ENCODE measurements at places on chromosomes 12 and 14.

DNA sequence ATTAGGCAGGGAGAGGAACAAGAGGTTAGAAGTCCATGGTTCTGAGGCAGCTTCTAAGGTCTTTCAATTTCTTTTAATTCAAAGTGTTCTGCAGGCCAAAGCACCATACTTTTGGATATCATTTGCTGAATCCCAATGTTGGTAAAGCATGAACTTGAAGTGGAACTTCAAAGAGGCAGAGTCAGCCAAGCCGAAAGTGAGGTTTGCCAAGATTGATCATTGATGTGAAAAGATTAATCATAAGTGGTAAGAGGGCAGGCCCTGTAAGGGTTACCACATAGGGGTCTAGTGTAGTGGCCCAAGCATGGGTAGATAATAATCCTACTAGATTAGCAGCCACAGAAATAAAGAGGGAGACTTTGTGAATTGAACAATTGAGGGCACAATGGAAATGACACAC lies 191.7 kb upstream of the DIO2 start:
- DNase-seq, result no peak

GRCh38 chr12:94872007-94872653 lies 131.4 kb downstream of the NDUFA12 start:
- no peak for DNase-seq

- no peak for DNase-seq
These were observed 150.1 kb upstream of the ATP2B1 start for GRCh38 chr12:89858718-89859117.

DNA sequence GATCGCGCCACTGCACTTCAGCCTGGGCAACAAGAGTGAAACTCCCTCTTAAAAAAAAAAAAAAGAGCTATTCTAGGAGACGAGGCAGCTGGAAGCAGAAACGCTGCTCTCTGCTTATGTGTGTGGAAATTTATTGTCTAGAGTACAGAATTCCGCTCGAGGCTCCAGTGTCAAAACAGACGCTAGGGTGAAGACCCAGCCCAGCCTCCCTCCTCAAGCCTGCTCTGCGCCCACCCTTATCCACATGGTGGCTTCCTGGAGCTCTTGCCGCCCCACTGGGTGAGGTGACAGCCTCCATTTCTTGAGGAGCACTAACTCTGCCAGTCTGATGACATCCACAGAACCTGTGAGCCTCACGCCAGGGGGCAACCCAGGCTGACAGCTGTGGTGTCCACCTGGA lies 49.5 kb upstream of the DLK1 start:
- no peak for DNase-seq

GRCh38 chr14:23827100-23827892 lies 126.3 kb upstream of the DHRS4 start:
- DNase-seq, result no peak

DNA sequence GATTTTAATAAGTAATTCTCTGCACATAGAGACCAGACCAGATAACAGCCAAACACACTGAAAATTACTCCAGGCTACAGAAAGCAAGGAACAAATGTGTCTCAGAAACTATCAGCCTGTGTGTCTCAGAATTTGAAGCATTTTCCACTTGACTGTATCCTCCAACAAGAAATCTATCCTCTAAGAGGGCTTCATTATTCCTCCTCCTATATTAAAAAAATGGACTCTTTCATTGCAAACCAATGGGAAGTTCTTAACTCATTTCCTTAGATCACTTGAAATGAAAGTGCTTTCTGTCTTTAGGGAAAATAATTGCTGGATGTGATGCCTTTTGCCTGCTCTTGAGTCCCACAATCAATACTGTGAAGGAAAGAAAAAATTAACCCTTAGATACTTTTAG lies 2.3 kb downstream of the ST8SIA1 start:
- DNase-seq, result no peak

- no peak for DNase-seq
These were observed 39.8 kb downstream of the SAMD4A start for GRCh38 chr14:54606631-54607133.

DNA sequence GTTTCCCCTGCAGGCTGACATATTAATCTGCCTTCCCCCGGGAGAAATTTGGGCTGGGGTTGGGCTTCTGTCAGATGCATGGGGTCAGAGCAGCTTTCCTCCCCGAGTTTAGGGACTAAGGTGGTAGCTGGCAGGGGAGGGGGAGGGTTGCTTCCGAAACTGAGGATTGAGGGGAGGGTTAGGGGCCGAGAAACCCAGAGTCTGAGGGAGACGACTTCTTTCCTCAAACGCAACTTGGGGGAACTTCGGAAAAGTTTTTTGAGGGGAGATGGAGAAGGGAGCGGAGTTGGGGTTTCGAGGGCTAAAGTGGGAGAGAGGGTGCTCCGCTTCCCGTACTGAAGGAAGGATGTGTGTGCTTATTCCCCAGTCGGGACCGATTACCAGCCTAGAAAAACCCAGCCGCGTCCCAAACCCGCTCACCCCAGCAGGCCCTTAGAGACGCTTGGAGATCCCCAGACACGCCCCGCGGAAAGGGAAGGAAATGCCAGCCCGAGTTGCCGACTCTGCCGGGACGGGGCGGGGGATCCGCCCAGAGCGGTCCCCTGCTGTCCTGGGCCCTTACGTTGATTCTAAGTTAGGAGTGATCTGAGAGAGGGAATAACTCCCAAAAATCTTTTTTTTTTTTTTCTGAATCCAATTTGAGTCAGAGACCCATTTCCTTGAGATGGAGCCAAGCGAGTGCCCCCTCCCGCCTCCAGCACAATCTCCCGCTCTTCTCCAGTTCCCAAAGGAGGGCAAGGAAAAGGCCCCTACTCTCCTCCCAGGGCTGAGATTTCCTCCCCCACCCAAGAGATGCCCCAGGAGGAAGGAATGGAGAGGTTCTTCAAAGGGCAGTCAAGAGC lies 61.9 kb downstream of the SMUG1 start:
- DNase-seq, result no peak

DNA sequence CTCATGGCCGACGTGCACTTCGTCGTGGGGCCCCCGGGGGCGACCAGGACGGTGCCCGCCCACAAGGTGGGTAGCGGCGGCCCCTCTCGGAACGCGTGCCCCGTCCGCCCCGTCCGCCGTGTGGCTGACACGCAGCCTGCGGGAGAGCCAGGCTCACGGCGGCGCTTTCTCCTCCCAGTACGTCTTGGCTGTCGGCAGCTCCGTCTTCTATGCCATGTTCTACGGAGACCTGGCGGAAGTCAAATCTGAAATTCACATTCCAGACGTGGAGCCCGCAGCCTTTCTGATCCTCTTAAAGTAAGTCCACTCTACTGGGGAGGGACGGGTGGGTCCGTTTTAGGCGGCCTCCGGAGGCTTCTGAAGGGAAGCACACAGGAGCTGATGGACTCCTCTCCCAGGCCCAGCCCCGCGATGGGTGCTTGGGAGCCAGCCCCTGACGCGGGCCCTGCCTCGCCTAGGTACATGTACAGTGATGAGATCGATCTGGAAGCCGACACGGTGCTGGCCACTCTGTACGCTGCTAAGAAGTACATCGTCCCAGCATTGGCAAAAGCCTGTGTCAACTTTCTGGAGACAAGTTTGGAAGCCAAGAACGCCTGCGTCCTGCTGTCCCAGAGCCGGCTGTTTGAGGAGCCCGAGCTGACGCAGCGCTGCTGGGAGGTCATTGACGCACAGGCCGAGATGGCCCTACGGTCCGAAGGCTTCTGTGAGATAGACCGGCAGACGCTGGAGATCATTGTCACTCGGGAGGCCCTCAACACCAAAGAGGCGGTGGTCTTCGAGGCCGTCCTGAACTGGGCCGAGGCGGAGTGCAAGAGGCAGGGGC lies 1.1 kb downstream of the BTBD6 start:
- DNase-seq, result no peak

GRCh38 chr12:22333713-22334409 lies 646 bp downstream of the ST8SIA1 start:
- DNase-seq, result no peak

DNA sequence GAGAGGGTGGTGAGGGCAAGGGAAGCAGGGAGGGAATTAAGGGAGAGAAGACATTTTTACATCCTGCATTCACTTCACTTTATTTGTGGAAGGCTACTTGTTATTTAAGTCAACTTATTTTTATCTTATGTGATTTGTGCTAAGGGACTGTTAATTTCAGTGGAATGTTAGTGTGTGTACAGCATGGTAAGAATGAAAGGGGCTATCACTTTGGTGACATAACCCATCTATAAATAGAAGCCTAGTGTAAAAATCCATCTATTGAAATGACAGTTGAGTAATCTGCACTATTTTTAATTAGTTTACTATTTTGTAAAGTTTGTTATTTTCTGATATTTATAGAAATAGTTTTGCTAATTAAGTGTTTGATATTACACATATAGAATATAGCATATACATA lies 16.8 kb upstream of the CHPT1 start:
- no peak for DNase-seq

DNA sequence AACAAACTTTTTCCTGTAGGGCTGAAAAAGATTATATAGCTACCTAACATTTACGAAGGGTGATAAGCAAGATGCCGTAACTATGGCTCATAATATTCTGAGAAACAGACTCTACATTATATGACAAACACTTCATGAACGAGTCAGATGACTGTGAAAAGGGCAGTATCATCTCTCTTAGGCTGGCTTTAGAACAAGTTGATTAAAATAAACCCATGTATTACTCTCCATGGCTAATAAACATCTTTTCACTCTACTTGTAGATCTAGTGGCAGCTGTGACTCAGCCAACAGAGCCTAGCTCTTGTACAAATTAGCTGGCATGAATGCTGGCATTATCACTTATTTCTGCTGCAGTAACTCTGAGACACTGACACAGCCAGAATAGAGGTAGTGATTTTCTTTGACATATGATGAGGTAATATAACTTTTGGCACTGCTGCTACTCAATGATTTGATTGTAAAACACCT lies 47.1 kb downstream of the SLC2A13 start:
- DNase-seq, result no peak

DNA sequence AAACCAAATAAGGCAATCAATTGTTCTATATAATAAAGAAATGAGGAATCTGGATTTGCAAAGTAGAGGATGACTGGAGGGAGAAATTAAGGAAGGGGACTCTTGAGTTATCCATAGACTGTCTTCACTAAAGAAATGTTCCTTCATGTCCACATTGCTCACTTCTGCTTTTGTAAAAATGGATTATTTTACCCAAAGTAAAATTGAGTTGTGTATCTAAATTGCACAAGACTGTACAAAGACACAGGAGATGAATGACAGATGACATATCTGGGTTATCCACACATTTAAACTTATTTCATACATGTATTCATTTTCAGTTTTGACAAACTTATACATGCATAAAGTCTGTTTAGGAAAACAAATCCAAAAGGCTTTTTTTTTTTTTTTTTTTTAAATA lies 11.3 kb downstream of the ATP2B1 start:
- DNase-seq, result no peak

DNA sequence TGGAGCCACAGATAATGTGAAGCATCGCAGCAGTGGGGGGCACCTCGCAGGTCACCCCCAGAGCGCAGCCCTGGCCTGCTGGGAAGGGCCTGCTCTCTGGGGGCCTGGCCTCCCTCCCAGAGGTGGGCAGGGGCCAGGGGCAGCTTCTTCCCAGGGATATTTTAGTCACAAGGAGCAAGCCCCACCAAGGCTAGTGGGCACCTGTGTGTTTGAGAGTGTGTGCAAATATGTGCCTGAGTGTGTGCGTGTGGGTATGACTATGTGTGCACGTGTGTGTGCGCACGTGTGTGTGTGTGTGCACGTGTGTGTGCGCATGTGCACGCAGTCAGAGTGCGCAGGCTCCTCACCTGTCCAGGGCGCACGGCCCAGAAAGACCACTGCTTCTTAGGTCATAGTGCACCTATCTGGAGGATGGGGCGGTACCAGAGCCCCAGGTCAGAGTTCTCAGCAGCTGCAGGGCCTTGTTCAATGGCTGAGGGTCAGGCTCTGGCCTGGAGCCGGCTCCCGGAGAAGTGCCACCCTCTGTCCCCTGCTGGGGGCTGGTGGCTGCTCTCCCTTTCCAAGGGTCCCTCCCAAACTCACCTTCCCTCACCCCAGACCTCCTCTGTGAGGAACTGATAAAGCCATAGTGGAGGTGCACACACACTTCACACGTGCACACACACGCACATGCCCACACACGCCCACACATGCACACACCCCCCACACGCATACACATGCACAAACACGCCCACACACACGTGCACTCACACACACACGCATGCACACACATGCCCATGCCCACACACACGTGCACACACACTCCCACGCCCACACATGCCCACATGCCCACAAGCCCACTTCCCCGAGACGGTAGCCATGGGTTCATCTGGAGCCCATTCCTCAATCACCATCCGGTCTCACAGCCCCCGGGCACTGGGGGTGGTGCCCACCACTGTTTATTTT lies 128.5 kb downstream of the KIF26A start:
- DNase-seq, result no peak

- no peak for DNase-seq
These were observed 232.9 kb downstream of the ATP23 start for GRCh38 chr12:58174316-58174715.

DNA sequence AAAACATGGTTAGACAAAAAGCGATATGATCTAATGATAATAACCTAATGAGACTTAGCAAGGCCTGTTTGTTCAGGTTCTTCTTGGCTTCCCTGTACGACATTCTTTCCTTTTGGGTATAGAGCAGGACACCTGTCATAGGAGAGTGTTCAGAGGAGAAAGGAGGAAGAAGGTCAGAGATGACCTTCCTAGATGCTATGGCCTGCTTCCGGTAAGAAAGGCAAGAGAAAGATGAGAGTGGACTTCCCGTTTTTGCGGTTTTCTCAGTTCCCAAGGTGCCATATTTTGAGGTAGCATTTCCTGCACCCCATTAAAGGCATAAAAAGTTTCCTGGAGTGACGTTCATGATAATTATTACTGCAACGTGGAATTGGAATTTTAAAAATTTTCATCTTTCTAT lies 8.7 kb downstream of the CLEC4E start:
- DNase-seq, result no peak

DNA sequence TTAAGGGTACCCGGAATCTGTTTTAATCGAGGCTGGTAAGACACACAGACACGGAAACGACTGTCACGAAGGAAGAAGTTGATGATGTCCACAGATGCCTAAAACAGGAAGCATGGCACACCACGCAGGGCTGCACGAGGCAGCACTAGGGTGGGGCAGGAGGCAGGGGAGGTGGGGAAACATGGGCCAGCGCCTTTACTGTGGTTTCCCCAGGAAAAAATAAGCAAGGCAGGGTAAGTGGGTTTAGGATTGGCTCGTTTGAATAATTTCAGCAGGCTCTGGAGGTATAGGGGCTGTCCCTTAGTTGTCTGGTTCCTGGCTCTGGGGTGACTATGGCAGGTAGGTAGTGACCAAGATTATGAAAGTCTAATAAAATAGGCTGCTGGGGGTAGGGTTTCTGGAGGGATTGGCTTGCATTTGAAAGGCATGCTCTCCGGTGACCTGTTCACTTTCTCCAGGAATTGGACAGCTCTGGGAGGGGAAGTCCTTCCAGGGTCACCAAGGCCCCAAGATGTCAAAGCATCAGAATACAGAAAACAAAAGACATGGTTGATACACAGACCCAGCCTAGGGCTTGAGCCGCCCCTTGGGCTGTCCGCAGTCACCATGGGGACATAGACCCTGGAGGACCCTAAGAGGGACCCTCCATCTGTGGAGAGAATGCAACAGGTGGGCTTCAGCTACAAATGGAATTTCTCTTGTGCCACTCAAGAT lies 35.3 kb downstream of the MAP1LC3B2 start:
- no peak for DNase-seq
